Fibroblast of skin of scalp (primary cell): ENCODE measurements at places on chromosomes 4 and X.
A peak's percentile ranks its signal among the peaks of the same experiment; 100 is the strongest.

GRCh38 chr4:19512086-19512485, 739.6 kb upstream of the SLIT2 start:
- DNase-seq: no peak

GRCh38 chrX:129116676-129117470, 406.4 kb downstream of the SMARCA1 start:
- DNase-seq: no peak

DNA sequence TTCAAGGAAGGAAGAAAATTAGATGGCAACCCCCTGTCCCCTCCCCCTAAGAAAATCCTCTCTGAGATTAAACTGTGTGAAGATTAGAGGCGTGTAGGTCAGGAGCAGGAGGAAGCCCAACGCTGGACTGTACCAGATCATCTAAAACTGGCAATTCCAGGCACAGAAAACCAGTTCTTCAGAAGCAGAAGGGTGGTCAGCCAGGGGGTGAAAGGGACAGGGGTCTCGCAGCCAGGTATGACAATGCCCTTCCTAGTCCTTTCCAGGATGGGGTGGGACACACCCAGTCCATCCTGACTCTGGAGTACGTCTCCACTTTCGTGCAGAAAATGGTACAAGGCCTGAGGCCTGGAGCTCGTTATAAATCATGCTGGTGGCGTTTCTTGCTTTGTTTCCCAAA, 3.3 kb upstream of the RHOH start:
- no peak for DNase-seq

GRCh38 chr4:7089213-7089986, 21.5 kb upstream of the GRPEL1 start:
- DNase-seq: no peak

GRCh38 chr4:139153411-139154133, 23.4 kb downstream of the ELF2 start:
- DNase-seq: peak; percentile 68

- no peak for DNase-seq
Measured at GRCh38 chrX:119984652-119985051, 41.1 kb upstream of the NKAP start.

DNA sequence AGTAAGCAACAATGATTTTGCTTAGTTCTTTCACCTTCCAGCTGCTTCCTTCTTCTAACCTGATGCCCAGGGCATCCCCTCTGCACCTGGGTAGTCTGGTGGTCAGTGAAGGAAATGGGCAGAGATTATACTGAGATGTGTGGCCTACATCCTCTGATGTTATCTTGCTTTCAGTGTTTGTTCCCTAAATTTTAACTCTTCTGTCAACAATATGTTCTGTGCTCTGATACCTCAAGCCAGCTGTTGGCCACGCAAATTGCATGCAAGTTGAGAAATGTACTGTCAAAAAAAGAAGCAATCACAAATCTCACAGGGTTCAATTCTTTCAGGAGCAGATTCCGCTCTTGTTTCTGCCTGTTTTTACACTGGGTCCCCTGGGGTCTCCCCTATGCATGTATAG, 73.8 kb downstream of the FBXW7 start:
- DNase-seq: no peak

DNA sequence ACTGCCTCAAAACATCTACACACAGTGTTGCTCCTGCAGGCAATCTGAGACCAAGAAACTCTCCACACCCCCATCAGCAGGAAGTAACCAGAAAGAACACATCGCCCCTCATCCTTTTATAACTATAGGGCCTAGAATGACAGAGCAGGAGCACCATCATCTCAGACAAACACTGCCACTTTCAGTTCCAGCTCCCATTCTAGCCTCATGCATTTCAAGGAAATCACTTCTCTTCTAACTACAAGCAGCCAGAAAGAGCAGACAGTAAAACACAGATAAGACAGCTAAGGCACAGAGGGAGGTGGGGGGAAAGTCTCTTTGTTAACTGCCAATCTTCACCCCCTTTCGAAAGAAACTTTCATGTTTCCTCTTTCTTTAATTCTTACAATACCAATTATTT, 102.6 kb upstream of the TENT5D start:
- no peak for DNase-seq

DNA sequence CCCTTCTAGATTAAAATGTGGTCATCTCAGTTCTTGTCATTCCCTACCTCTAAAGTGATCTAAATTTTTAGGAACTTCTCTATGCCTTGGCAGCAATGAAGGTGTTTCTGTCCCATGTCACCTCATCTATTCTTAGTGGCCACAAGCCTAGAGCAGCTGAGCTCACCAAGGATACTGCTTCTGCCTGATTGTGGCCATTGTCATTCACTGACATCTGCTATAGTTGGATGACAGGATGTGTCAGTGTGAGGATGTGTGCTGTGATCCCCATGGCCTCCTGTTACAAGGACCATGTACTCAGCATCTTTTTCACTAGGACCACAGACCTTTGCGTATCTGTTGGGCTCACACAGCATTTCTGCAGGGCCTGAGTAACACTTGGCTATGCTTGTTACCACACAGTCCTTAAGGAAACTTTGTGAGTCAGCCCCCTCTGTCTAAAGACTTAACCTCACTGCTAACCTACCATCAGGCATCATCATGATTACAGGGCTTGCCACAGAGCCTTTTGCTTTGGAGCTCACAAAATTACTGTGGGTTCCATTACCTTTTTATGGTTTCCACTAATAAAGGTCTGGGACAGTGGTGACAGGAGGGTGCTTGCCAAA, 421.0 kb downstream of the ADAM29 start:
- DNase-seq: peak; percentile 31

DNA sequence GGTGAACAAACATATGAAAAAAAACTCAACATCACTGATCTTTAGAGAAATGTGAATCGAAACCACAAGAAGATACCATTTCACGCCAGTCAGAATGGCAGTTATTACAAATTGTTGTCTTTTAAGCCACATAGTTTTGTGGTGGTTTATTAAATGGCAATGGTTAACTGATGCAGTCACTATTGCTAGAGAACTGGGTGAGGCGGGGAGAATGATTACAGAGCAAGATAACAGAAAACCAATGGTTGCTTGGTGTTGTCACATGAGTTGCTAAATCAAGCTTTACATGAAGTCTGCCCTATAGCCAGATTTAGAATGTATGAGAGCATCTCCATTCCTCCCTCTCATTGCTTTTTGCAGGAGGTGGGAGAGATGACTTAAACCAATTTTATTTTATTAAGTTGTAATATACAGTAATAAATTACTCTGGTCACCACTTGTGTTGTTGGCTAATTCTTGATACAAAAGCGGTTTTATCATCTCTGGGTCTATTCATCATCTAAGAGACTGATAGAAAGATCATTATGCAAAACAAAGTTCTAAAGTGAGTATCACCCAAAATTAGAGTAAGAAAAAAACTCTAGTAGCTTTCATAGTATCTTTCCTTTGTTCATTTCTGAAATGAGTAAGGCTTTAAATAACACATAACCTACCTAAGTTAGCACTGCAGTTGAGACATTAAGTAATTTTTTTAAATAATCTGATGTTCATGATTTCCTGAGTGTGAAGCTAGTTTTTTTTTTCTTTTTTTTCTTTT, 859.5 kb downstream of the STIM2 start:
- DNase-seq: no peak

GRCh38 chrX:66203114-66203513, 39.1 kb downstream of the HEPH start:
- DNase-seq: no peak

- DNase-seq: no peak
Measured at GRCh38 chrX:132860200-132860599, 98.2 kb downstream of the HS6ST2 start.

GRCh38 chr4:158958489-158959270, 144.2 kb upstream of the RAPGEF2 start:
- DNase-seq: no peak

DNA sequence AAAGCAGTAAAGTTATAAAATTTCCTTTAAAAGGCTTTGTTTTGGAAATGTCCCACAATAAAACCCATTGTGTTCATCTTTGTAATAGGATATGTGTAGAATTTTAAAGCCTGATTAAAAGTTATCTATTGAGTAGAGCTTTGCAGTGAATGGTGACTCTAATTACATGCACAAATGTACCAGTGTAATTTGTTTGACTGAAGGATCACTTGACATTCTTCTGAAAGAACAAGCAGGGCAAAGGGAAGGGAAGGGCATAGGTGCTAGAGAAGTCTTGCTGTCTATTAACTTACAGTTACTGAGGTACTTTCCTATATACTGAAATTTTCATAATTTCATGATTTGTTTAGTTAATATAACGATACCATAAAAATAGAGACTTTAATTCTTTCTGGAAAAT, 70.8 kb downstream of the STIM2 start:
- DNase-seq: no peak

GRCh38 chr4:2125023-2125422, 65.9 kb downstream of the NAT8L start:
- no peak for DNase-seq

DNA sequence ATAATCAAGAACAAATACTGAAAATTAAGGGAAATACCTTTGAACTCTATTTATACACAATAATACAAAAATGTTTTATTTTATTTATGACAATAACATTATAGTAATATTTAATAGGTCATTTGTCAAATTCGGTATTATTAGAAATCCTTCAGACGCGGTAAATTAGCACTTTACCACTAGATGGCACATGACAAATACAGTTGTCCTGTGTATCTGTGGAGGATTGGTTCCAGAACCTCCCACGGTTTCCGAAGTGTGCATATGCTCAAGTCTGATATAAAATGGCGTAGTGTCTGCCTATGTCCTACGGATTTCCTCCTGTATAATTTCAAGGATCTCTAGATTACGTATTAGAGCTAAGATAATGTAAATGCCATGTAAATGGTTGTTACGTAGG, 8.1 kb upstream of the LINC00632 start:
- DNase-seq: peak; percentile 41

DNA sequence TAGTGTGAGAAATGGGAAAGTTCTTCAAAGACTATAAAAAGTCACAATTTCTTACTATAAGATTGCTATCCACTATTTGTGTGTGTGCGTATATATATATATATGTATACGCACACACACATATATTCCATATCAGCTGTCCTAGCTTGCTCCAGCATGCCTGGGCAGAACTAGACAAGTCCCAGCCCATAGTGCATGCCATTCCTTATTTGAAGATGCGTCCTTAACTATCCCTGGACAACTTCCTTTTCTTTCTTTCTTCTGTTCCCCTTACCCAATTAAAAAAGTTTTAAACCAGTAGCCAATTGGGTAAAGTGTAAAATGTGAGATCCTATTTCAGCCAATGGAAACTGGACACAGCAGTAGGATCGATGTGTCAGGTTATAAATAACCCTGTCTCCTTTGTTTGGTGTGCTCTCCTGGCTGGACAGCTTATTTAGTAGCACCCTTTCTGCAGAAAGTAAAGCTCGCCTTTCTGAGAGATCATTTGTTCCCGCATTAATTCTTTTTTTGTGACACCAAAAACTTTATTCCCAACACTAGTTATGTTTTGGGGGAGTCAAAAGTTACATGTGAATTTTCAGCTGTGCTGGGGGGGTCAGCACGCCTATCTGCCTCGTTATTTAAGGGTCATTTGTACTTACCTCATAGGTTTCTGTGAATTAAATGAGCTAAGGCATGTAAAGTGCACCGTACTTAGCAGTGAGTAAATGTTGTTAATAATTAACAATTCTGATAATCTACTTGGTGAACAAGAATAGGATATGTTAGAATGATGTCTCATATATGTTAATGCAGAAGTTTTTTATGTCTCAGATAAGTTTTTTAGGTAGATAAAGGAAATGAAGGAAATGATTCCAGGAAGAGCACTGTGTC, 40.9 kb downstream of the KDM6A start:
- DNase-seq: no peak

- DNase-seq: no peak
Measured at GRCh38 chr4:184446132-184446658, 28.2 kb downstream of the IRF2 start.

DNA sequence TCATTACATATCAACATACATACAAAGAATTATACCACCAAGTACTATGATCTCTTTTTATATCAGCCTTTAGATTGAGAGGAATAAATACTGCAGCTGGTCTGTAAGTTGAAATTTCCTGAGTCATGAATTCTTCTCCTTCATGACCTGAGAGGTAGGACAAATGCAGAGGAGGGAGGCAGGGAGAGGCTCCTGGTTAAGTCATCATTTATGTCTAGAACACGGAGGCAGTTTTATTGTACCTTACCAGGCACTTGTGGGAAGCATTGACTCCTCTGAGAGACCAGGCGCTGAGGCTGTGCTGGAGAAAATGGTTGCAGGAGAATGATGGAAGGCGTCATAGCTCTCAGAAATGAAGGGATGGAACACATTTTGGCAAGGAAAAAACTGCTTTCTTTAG, 12.5 kb upstream of the CASK start:
- DNase-seq: no peak

DNA sequence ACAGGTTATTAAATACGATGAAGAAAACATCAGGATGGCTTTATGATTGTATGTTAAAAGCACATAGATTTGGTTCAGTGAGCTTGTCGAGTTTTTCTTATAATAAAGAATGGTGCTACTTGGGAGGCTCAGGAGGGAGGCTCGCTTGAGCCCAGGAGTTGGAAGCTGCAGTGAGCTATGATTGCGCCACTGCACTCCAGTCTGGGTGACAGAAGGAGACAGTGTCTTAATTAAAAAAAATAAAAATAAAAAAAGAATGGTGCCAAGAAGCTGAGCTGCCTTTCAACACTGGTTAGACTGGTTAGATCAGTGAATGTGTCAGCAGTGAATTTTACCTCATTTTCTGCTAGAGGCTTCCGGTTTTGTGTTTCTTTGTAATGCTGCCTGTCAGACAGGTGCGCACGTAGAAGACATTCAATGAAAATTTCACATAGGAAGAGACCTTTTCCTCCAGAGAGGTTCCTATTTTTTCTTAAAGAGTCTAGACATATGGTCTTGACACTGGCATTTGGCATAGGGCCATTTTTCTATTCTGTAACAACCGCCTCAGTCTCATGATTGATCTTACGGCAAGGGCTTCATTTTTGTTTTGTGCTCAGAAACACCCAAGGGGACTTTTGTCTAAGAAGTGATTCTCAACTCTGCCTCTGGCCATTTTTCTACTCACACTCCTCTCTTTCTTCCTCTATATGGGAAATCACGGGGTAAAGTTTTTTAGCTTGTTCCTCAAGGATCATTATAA, 15.0 kb upstream of the ARSF start:
- DNase-seq: no peak

- DNase-seq: no peak
Measured at GRCh38 chrX:11566173-11566572, 99.5 kb downstream of the ARHGAP6 start.

- DNase-seq: peak; percentile 70
Measured at GRCh38 chr4:138567696-138568095, 325.5 kb upstream of the SLC7A11 start.

DNA sequence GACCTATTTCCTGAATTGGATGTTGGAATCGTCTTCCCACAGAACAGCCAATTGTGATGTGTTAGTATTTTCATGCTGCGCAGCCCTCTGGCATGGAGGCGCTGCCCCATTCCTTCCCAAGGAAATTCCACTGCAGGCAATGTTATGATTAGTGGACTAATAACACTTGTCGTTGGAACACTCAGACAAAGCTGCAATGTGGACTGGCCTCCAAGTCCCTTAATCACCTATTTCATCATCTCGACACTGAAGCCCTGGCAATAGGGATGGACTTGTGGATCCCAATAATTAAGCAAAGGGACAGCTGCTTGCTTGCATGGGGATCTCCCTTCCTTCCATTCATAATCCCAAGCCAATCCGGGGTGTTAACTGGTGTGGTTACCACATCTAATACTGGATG, 78.8 kb upstream of the PLAC1 start:
- no peak for DNase-seq
